ENCODE measurements at places on chromosomes 5 and 9. TPM values are rescaled to one million over a fixed set of nuclear protein-coding genes. Genes with fewer than 3 reads are reported as not detected.

DNA sequence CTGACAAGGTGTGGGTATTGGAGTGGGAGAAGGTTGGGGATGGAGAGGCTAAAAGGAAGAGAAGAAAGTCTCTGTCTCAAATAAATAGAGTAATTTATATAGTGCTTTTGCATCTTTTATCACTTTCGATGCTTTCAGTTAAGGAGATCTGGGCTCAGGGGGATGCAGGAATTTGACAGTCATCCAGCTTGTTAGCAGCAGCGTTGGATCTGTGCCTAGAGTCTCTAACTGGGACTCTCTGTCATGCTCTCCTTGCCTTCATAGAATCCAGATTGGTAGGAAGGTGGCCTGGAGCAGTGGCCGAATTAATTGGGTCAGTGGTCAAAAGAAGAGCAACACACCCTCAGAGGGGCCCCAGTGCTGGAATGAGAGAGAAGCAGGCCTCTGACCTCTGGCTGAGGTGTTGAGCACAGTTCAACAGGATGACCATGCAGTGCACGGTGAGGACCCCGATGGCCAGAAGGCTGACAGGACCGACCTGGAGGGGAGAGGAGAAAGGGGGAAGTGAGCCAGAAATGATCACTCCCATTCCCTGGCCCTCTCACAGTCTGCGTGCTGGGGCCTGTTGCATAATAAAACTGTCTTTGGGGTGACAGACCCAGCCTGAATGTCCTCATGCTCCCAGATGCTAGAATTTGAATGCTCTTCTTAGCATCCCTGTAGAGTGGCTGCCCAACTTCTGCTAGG, 7.6 kb downstream of the SLC36A3 start:
- no peak for DNase-seq

GRCh38 chr5:116032094-116032517, at the start of gene ARL14EPL:
ARL14EPL (plus strand) TSS chr5:116032472; CDS start chr5:116051466, 18,994 bp downstream.
- peak; percentile 33 for DNase-seq

DNA sequence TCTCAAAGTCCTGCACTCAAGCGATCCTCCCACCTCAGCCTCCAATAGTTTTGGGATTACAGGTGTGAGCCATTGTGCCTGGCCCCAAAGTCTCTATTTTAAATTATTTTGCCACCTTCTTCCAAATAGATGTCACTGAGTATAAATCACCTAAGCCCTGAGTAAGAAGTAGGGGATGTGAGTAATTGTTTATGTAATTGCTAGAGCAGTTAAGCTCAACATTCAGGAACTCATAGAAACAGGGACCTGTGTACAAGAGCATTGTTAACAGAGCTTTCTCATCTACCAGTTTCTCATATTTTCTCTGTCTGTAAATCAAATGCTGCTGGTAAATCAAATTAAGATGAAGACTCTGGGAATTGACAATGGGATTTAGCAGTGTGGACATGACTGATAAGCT, 26.3 kb downstream of the CDK7 start:
- DNase-seq = no peak

DNA sequence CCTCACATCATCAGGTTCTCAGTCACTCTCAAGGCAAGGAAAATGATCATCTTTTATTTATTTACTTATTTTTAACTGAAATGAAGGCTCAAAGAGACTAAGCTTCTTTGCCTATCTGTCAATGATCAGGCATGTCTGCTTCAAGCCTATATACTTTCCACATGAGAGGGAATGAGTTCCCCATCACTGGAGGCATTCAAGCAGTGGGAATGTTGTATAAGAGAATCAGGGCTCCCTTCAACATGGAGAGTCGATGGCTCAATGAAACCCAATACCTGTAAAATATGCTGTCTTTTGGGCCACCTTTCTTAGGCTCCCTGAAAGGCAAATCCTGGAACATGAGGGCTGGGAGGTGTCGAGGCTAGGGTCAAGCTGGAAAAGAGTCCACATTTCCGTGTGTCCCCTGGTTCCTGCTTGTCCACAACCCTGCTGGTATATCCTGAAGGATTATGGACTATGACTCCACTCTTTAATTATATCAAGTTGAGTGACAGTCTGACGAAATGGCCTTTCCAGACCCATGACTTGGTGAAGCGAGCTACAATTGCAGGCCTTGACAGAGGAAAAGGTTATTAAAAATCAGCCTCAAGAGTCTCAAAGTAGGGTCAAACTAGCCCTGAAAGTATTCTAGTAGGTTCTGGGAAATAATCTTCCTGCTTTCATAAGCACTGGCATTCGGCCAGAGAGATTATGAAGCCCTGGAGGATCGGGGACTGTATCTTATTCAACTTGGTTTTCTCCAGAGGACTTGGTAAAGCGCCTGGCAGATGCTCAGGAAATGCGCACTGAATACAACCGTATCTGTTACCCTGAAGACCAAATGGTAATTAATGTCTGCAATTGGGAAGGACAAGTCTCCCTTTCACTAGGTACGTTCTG, 145.9 kb upstream of the TBC1D2 start:
- DNase-seq = peak; percentile 9

GRCh38 chr9:134658378-134658955, 16.9 kb downstream of the COL5A1 start:
- no peak for DNase-seq

DNA sequence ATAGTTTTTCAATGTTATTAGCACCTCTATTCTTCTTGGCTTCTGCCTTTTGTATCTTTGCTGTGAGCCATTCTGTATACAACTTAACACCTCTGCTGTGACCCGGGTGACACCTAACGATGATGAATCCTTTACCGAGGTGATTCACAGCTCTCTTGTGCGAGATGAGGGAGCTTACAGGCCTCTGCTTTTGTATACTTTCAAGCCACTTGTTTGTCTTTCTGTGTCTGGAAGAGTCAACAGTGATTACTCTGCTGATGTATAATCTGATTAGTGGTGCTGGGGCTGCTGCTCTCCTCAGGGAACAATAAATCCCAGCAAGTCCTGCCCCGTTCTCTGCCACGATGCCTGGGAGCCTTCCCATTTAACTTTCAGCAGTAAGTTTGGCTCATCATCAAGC, 442.9 kb upstream of the SGCD start:
- no peak for DNase-seq

- DNase-seq = peak; percentile 42
Observed at GRCh38 chr5:54311176-54311677, 854 bp upstream of the ARL15 start.

GZMA gene
- total RNA-seq = not detected

- DNase-seq = no peak
Observed at GRCh38 chr9:6461619-6462018, 48.6 kb downstream of the UHRF2 start.

ZFAND5 gene
- 216 TPM for total RNA-seq

DNA sequence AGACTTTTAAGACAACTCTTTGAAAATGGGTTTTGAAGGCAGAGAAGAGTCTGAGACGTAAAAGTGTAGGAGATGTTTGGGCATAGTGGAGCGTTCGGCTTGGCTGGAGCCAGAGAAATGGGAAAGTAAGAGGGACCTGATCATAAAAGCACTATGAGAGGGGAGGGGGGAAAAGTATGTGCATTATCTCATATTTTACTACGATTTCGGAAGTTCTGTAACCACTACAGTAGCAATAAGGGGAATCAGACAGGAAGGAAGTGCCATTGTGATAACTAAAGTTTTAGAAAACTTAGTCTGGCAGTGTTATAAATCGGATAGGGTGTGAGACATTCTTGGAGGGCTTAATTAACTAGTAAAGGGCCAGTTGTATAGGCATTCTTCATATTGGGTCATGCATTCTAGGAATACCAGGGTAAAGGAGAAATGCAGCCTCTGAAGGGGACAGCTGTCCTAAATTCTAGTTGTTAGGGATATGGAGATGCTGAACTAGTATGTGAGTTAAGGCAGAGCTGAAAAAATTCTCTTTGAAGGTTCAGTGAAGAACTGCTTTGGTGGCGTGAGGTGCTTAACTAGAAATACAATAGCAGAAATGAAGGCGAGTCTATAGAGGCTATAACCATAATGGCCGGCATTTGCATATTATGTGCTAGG, 83.8 kb upstream of the FREM1 start:
- DNase-seq = peak; percentile 28

Data from GM23338 (cell line).